ENCODE measurements at places on chromosomes 1 and 21. TPM values are rescaled to one million over a fixed set of nuclear protein-coding genes. Genes with fewer than 3 reads are reported as not detected.

Gene AMY2A
- not detected for polyA plus RNA-seq

Gene OR2L13
- polyA plus RNA-seq, result not detected

Gene TSPAN1
- polyA plus RNA-seq, result 0.56 TPM

Gene CFAP126
- 1.7 TPM for polyA plus RNA-seq

Gene ATP1A4
- 3.3 TPM for polyA plus RNA-seq

Gene ANGPTL3
- 0.04 TPM for polyA plus RNA-seq

Gene ZNF695
- polyA plus RNA-seq, result 2.1 TPM

Gene OR2AK2
- polyA plus RNA-seq, result not detected

Gene BCAS2
- 31.9 TPM for polyA plus RNA-seq
